ENCODE measurements at places on chromosomes 12 and 14.
A peak's percentile ranks its signal among the peaks of the same experiment; 100 is the strongest.

GRCh38 chr12:27000961-27001360 lies 13.2 kb downstream of the TM7SF3 start:
- DNase-seq = no peak

- no peak for DNase-seq
Observed at GRCh38 chr12:32334371-32334777, 65.0 kb upstream of the FGD4 start.

- DNase-seq = no peak
Observed at GRCh38 chr14:45531022-45531421, 278.0 kb upstream of the MIS18BP1 start.

DNA sequence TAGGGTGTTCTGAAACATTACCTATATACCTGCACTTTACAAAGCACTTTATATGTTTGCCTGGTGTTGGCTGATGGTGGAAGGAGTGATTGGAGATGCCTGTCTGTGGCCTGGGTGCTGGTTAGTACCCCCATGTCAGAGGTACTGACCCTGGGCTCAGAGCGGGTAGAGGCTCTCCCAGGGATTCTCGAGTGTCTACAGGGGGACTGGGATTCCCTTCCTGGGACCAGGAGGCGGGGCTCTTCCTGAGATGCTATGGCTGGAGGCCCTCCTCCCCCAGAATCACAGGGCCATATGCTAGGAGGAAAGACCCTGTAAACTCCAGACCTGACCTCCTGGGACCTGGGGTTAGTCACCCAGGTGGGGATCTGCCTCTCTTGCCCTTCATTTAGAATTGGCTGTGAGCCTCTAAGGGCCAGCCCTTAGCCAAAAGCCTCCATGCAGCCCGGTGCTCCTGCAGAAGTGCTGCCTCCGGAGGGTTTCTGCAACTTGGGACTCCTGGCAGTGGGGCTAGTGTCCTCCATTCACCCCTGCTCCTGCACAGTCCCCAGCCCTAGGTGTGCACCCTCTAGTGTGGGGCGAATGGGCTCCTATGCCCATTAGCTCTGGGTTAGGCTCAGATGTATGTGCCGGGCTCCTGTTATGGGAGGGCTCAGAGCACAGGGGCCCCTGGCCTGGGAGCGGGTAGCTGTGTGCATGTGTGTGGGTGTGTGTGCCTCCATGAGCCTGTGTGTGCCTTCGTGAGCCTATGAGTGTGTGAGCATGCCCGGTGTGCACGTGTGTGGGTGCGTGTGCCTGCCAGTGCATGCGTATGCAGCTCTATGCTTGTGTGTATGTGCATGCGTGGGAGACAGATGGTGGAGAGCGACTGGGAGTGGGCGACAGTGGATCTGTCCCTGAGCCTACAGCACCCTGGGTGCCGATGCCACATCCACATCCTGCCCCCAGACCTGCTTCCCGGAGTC lies 36.6 kb downstream of the RTL1 start:
- DNase-seq = no peak

GRCh38 chr12:18168016-18168415 lies 78.0 kb upstream of the RERGL start:
- no peak for DNase-seq

GRCh38 chr12:116045150-116045549 lies 232.3 kb downstream of the MED13L start:
- DNase-seq = no peak

DNA sequence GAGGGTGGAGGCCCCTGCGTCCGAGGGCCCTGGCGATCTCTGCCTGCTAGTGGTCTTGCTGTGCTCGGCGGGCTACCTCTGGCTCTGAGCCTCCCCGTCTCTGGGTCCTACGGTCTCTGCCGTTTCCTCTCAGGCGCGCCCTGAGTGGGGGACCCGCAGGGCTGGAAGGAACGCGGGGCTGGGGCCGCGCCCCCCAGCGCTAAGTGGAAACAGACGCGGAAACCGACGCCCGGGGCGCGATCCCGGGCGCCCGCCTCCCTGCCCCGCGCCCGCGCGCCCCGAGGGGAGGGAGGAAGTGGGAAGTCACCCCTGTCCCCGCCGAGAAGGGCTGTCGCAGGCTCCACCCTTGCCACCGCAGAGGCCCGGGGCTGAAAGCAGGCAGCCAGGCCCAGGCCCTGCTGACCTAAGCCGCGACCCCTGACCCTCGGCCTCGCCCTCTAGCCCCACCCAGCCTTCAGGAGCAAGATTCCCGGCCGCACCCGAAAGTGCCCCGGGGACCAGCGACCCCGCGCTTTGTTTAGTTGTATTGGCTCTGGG lies 831 bp downstream of the CRIP1 start:
- no peak for DNase-seq

DNA sequence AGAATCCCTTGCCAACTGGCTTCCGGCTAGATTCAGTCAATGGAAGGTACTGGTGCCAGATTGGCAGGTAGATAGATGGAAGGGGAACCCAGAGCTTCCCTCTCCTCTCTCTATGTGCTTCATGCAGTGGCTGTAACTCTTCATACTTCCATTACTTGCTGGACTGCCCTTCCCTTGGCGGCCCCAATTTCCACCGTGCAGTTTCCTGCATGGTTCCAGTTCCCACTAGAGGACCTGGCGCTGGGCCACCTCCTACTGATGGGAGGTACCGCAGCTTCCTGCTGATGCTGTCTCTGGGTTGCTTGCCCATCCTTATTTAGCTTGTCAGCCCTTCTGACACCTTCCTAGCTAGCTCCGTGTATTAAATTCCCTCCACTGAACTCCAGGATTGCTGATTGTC lies 226.4 kb downstream of the ANO2 start:
- DNase-seq = no peak

DNA sequence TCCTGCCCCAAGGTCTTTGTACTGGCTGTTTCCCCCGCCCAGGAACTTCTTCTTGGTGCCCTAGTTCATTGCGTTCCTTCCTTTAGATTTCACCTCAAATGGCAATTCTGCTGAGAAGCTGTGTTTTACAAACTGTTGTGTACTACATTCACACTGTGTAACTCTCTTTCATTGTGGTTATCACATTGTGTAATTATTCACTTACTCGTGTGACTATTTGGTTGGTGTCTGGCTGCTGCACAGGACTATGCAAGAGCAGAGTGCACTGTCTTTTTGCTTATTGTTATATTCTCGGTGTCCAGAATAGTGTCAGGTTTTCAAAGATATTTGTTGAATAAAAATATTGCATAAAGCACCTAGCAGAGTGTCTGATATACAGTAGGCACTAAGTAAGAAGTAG lies 177.2 kb upstream of the PRICKLE1 start:
- no peak for DNase-seq

GRCh38 chr12:68508576-68508975 lies 102.1 kb upstream of the RAP1B start:
- no peak for DNase-seq

GRCh38 chr14:89915114-89915878 lies 39.2 kb downstream of the EFCAB11 start:
- peak; percentile 69 for DNase-seq

DNA sequence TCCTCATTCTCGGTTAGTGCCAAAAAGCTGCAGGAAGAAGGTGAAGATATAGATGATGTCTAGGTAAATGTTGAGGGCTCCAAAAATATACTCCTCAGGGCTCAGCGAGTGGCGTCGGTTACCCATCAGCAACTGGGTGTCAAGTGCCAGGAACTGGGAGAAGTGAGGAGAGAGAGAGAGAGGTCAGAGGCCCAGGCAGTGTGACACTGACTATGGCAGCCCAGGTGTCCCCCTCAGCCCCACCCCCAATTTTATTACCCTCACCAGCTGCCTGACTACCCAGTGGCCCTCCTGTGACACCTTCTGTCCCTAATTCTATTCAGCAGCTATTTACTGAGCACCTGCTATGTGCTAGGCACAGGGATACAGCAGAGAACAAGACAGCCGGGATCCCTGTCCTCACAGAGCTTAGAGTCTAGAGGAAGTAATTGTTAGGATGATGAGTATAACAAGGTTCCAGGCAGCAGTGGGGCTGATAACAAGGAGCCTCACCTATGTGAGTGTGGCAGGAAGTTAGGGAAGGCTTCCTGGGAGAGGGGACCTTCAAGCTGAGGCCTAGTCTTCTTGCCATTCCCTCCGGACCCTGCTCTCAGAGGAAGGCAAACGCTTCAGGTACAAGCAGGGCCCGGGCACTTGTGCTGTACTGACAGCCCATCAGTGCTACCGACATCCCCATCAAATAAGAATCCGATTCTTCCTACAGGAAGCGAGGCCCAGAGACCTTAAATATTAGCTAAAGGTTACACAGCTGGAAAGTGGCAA lies 27.8 kb upstream of the BCDIN3D start:
- DNase-seq = no peak

DNA sequence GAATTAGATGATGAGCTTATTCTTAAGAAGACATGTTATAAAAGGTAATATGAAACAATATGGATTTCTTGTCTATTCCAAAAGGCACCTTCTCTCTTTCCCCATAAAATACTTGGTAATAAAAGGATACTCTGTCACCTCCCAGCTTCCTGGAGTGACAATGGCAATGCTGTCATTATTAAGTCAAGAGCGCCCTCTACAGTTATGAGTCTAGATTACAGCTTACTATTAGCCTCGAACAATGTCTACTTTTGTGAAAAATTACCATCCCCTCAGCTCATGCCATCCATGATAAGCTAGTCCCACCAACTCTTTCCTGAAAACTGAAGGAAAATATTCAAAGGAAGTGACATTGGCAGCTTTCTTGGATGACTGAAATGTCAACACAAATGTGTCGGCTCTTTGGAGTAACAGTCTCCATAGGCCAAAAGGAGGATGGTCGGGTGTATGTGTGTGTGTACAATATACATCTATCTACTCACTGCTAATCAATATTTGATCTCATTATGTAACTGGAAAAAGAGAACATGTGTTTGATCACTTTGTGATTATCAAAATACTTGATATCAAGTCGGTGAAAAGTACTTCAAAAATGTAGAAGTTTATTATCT lies 48.7 kb upstream of the CDKN3 start:
- DNase-seq = no peak

- no peak for DNase-seq
Observed at GRCh38 chr12:92425165-92425564, 277.6 kb upstream of the PLEKHG7 start.

DNA sequence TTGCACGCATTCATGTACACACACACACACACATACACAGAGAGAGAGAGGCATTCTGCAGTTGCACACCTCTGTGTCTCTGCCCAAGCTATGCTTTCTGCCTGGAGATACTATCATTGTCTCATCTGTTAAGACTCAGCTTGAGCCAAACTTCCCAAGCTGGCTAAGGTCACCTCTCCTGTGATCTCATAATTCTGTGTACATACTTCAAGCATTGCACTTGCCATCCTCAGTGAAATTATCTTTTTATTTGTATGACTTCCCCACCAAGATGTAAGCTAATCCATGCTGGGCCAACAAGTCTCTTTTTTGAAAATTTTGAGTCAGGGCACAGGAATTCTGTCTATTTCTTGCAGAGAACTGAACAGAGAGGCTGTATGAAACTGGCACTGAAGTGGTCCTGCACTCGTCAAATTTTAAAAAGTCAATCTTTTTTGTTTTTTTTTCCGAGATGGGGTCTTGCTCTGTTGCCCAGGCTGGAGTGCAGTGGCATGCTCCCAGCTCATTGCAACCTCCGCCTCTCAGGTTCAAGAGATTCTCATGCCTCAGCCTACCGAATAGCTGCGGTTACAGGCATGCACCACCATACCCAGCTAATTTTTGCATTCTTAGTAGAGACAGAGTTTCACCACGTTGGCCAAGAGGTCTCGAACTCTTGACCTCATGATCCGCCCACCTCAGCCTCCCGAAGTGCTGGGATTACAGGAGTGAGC lies 44.3 kb downstream of the TMTC1 start:
- no peak for DNase-seq

GRCh38 chr12:70659077-70659606 lies 21.9 kb upstream of the PTPRB start:
- no peak for DNase-seq

- DNase-seq = no peak
Observed at GRCh38 chr12:103642240-103642864, 55.3 kb downstream of the STAB2 start.

- DNase-seq = no peak
Observed at GRCh38 chr14:38213001-38213400, 5.3 kb downstream of the SSTR1 start.

- DNase-seq = no peak
Observed at GRCh38 chr14:21036751-21037150, 2.1 kb upstream of the RNASE13 start.

DNA sequence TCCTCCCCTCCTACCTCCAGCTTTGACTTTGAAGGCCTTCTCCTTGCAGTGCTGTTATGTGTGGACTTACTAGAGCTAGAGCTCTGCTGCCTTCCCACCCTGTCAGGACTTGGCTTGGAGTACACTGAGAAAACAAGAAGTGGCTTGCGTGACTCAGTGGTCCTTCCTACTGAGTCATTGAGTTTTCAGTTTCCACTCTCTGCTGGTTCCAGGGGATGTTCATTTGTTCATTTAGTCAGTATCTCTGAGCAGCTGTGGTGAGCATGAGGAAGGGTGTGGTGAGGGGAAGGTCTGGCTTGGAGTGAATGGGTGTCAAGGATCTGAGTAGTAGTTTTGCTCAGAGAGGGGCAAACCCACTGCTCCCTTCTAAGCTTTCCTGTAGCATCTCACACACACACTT lies 17.2 kb upstream of the ELK3 start:
- DNase-seq = no peak

DNA sequence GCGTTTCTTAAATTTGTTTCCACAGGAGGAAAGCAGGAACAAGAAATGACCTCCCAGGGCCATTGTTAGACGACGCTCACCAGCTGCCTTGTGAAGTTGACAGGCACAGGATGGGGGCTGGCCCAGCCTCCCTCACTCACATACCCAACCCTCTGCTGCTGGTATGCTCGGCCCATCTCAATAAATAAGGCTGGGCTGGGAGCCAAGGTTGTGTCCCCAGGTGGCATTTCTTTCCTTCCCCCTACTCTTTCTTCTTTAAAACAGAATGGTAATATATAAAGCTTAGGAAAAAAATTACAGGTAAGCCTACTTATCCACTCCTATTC lies 93.0 kb downstream of the ACTN1 start:
- DNase-seq = no peak

DNA sequence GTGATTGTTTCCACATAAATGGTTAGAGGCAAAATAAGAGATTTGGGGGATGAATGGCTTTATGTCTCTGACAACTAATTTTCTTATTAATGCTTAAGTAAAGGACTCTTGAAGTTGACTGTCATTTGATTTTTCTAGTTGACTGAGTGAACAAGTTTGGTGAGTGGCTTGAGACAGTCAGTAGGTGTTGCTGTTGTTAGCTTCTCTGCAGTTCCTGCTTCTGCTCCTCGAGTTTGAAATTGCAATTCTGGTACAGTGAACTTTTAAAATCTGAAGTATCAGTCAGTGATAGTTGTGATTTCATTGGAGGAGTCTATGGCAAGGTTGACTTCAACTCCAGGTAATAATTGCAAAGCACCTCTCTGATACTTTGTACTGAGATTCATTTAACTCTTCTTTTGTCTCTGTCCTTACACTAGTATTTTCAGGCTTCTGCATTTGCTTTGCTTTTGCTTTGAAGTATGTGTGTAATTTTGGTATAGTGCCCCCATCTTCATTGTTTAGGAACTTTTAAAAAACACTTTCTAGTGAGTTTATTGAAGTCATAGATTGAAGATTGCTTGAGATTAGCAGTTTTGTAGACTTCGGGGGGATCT lies 415.5 kb downstream of the PCNX1 start:
- peak; percentile 31 for DNase-seq

Measured in urinary bladder (tissue), 4 donors.